ENCODE measurements at places on chromosomes 1 and 21.
A peak's percentile ranks its signal among the peaks of the same experiment; 100 is the strongest.

- no peak for DNase-seq
These were observed 15.7 kb downstream of the LSS start for GRCh38 chr21:46212721-46213484.

- DNase-seq = no peak
These were observed 33.5 kb downstream of the USP24 start for GRCh38 chr1:55181666-55182065.

DNA sequence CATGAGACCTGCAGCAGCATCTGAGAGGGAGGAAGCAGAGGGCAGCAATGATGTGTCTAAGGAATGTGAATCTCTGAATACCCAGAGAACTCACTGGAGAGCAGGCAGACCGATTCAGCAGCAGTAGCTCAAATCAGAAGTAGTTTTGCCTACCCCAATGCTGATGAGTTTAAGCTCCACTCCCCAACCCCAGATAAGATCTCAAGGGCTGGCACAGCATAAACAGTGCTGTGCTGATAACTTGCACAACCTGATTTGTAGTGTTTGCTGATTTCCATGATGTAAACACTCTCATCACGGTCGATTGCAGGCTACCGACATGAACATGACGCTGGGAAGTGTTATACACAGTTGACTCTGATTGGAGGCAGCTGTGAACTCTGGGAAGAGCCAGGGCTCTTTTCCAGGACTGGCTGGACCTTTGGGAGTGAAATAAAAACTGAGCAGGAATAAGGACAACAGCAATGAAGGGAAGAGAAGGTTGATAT, 11.2 kb upstream of the HMGCS2 start:
- DNase-seq = peak; percentile 15

DNA sequence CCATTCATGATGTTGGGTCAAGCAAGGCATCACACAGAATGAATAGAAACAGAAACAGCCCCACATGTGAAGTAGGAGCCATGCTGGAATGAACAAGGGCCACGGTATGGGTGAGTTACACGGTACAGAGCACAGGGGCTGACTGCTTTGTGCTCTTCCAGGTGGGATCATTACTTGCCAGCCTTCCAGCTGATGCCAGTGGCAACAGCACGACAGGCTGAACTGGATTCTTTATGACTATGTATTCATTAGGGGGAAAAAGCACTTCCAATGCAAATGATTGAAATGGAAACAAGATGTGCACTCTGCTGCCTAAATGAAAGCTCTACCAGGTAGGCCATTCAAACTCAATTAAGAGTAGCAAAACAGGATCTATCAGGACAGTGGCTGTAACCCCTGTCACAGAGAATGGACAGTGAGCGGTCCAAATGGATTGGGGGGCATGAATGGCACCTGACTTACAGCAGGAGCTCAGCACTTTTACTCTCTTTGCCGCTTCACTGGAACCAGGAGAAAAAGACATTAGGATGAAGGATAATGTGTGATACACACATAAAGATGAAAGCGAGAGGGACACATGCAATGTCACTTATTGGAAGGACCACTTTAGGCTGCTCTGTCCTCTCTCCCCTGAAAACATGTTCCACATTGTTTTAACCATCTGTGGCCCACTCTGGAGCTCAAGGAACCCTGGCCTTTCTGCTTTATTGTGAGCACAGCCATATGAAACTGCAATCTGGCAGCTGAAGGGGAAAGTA, 23.4 kb upstream of the IRF2BP2 start:
- DNase-seq = no peak
